ENCODE measurements at places on chromosomes 5 and 9.

DNA sequence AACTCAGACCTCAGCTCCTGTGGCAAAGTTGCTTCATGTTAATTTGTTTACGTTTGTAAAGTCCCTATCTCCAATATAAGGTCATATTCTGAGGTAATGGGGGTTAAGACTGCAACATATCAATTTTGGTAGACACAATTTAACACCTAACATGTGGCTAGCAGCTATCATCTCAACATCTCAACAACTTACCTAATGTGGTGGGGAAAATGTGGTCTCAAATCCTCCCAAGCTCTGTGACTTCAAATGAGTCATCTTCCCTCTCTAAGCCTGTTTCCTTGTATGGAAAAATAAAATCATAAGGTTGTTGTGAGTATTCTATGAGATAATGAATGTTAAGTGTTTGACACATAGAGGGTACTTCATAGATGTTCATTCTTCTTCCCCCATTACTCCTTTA is 443.3 kb downstream of the CDK5RAP2 start:
- no peak overlapping the region for H3K4me3 ChIP-seq
- no peaks in the 10 kb centered on the region for H3K36me3 ChIP-seq
- DNase-seq = no peak
- H3K4me1 ChIP-seq = no peaks in the 10 kb centered on the region
- H3K27ac ChIP-seq = no peak overlapping the region

GRCh38 chr5:139787257-139787567 is 8.4 kb upstream of the PSD2 start:
- H3K4me3 ChIP-seq = peak overlapping the region; percentile 74
- no peak for DNase-seq
- H3K27ac ChIP-seq = no peak overlapping the region
- H3K4me1 ChIP-seq = peaks cover 4% of the 10 kb centered on the region
- no peaks in the 10 kb centered on the region for H3K36me3 ChIP-seq

- H3K4me1 ChIP-seq = no peaks in the 10 kb centered on the region
- no peak overlapping the region for H3K4me3 ChIP-seq
- H3K27me3 ChIP-seq = no peaks in the 10 kb centered on the region
- no peaks in the 10 kb centered on the region for H3K36me3 ChIP-seq
These were observed 492.7 kb upstream of the CLINT1 start for GRCh38 chr5:158351485-158352125.

GRCh38 chr5:160047423-160047822 is 38.5 kb downstream of the TTC1 start:
- no peak overlapping the region for H3K4me3 ChIP-seq
- H3K36me3 ChIP-seq = peaks cover 58% of the 10 kb centered on the region
- no peaks in the 10 kb centered on the region for H3K4me1 ChIP-seq
- no peak for DNase-seq
- H3K27me3 ChIP-seq = no peaks in the 10 kb centered on the region

GRCh38 chr9:34701023-34701768 is 8.7 kb downstream of the CCL21 start:
- H3K4me1 ChIP-seq = no peaks in the 10 kb centered on the region
- H3K36me3 ChIP-seq = no peaks in the 10 kb centered on the region
- no peaks in the 10 kb centered on the region for H3K27me3 ChIP-seq

GRCh38 chr9:18017136-18017535 is 438.3 kb downstream of the SH3GL2 start:
- no peaks in the 10 kb centered on the region for H3K27me3 ChIP-seq
- H3K4me3 ChIP-seq = no peak overlapping the region
- no peaks in the 10 kb centered on the region for H3K4me1 ChIP-seq
- no peak for DNase-seq
- no peaks in the 10 kb centered on the region for H3K36me3 ChIP-seq

DNA sequence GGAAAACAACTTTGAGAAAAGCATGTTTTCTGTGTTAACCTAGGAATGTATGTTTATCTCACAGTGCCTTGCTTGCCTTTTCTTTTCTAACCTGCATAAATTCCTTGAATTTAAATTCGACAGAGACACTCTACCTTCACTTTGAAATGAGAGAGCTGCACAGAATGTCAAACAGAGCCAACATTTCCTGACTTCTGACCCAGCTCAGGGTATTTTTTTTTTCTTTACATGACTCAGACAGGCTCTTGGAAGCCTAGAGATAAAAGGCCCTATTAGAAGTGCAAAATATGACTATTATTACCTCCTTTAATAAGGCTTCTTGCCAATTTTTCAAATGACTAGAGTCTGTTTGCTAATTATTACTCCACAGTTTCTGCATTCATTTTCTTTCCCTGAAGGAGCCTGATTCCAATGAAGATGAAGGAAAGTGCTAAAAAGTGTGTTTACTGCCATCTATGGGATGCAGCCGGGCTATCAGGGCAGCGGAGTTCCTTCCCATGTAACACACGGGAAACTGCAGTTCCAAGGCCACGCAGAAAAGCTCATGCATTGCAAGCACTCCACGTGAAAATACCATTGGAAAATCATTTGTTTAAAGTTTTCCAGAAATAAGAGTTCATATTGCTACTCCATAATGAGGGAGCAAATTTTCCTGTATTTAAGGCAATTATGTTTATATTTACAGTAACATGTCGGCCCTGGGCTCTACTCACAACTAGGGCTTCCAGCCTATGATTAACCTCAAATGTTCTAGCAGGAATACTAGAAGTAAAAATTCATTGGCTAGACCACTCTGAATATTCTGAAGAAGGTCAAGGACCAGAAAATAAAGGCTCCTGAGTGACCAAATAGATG is 485.6 kb downstream of the ZSWIM6 start:
- H3K36me3 ChIP-seq = no peaks in the 10 kb centered on the region
- no peak overlapping the region for H3K27ac ChIP-seq
- no peak for DNase-seq
- H3K4me3 ChIP-seq = no peak overlapping the region
- H3K27me3 ChIP-seq = no peaks in the 10 kb centered on the region

- no peak overlapping the region for H3K27ac ChIP-seq
- no peaks in the 10 kb centered on the region for H3K4me1 ChIP-seq
- H3K36me3 ChIP-seq = no peaks in the 10 kb centered on the region
- H3K4me3 ChIP-seq = no peak overlapping the region
- H3K27me3 ChIP-seq = no peaks in the 10 kb centered on the region
- no peak for DNase-seq
These were observed 59.8 kb downstream of the KIAA1958 start for GRCh38 chr9:112546149-112547012.

DNA sequence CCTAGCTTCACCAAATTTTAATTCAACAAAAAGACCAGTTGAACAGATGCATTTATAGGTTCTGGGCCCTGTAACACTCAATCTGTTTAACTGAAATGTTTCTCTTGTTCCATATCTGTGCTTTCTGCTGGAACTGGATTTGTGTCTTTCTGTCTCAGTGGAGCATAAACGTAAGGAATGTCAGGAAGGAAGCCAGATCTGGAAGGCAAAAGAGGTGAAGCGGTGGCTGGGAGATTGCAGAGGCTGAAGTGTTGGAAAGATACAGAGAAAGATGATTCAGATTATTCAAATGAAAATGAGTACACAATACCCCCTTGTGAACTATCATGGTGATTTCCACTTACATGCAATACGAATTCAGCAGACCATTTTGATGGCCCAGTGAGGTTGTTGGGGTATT is 406.8 kb downstream of the BRINP1 start:
- no peak overlapping the region for H3K27ac ChIP-seq
- no peaks in the 10 kb centered on the region for H3K36me3 ChIP-seq
- no peak for DNase-seq
- no peak overlapping the region for H3K4me3 ChIP-seq
- no peaks in the 10 kb centered on the region for H3K4me1 ChIP-seq

GRCh38 chr9:22206833-22207232 is 197.7 kb upstream of the CDKN2B start:
- DNase-seq = no peak
- no peak overlapping the region for H3K4me3 ChIP-seq
- no peaks in the 10 kb centered on the region for H3K27me3 ChIP-seq
- no peaks in the 10 kb centered on the region for H3K36me3 ChIP-seq

GRCh38 chr9:128094166-128094949 is 26.3 kb downstream of the SLC25A25 start:
- H3K4me1 ChIP-seq = peaks cover 74% of the 10 kb centered on the region
- no peaks in the 10 kb centered on the region for H3K27me3 ChIP-seq

- H3K27ac ChIP-seq = no peak overlapping the region
- DNase-seq = no peak
- no peak overlapping the region for H3K4me3 ChIP-seq
- H3K36me3 ChIP-seq = peaks cover 55% of the 10 kb centered on the region
These were observed 5.5 kb downstream of the PDCL start for GRCh38 chr9:122822938-122823337.

- H3K27me3 ChIP-seq = no peaks in the 10 kb centered on the region
- no peak for DNase-seq
- H3K36me3 ChIP-seq = no peaks in the 10 kb centered on the region
- no peak overlapping the region for H3K4me3 ChIP-seq
- no peak overlapping the region for H3K27ac ChIP-seq
- peaks cover 5% of the 10 kb centered on the region for H3K4me1 ChIP-seq
These were observed 967 bp downstream of the ANKRD31 start for GRCh38 chr5:75235711-75236110.

DNA sequence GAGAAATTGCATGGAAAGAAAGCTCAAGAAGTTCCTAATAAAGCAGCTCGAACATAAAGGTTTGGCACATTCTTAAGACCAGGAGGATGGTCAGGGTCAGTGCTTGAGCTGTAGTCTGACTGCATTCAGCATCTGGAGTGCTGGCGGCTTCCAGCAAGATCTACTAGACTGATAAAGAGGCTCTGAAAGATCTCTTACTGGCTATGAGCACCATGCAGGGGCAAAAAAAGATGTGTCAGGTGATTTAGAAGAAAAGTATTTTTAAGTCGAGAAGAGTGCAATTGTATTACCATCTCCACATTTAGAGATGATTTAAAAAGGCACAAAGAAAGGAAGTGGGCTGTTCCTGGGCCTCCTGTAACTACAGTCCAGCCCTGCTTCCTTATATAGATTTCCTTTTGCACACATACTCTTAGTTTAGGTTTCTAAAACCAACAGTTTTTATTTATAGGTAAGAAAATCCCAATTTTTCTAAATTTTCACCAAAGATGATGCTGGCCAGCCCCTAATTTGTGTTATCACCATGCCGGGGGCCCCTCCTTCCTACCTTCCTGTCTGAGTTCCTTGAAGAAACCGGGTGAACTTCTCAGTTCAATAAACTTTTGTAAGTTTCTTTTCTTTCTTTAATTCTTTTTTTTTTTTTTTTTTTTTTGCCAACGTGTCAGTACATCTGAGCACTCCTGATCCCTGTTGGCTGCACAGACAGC is 65.9 kb upstream of the PLPP1 start:
- H3K4me3 ChIP-seq = no peak overlapping the region
- H3K27ac ChIP-seq = peak overlapping the region; percentile 92
- H3K27me3 ChIP-seq = no peaks in the 10 kb centered on the region
- DNase-seq = no peak
- H3K4me1 ChIP-seq = peaks cover 56% of the 10 kb centered on the region
- no peaks in the 10 kb centered on the region for H3K36me3 ChIP-seq

DNA sequence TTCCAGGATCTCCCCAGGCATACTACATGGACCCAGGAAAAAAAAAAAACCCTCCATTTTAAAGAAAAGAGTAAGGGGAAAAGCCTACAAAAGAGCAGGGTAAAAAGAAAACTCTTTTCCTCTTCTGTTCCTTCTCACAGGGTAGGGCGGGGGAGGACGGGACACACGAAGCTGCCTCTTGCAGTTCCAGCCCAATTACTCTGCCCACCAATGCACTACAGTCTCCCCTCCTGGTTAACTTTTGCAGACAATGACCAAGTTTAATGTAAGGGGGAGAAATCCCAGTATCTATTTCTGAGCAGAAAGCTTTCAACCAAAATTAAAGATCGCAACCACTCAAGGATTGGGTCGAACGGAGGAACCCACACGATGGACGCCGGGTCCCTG is 1.3 kb downstream of the BRD3 start:
- no peaks in the 10 kb centered on the region for H3K27me3 ChIP-seq
- DNase-seq = peak; percentile 50
- peaks cover 40% of the 10 kb centered on the region for H3K4me1 ChIP-seq
- H3K4me3 ChIP-seq = peak overlapping the region; percentile 60

Measured in upper lobe of right lung (tissue), 1 donor.